Large intestine (tissue), 12 donors: ENCODE measurements at places on chromosomes 3 and 15.
A peak's percentile ranks its signal among the peaks of the same experiment; 100 is the strongest.

GRCh38 chr3:25834346-25834745 lies 44.5 kb downstream of the OXSM start:
- H3K36me3 ChIP-seq = no peaks in the 10 kb centered on the region
- no peak for DNase-seq
- no peak overlapping the region for H3K27ac ChIP-seq
- no peaks in the 10 kb centered on the region for H3K4me1 ChIP-seq
- no peaks in the 10 kb centered on the region for H3K27me3 ChIP-seq

- no peak overlapping the region for H3K27ac ChIP-seq
- no peaks in the 10 kb centered on the region for H3K4me1 ChIP-seq
- no peak overlapping the region for H3K4me3 ChIP-seq
- peaks cover 9% of the 10 kb centered on the region for H3K27me3 ChIP-seq
- H3K36me3 ChIP-seq = no peaks in the 10 kb centered on the region
Measured at GRCh38 chr15:100516643-100517512, 11.9 kb downstream of the CERS3 start.

DNA sequence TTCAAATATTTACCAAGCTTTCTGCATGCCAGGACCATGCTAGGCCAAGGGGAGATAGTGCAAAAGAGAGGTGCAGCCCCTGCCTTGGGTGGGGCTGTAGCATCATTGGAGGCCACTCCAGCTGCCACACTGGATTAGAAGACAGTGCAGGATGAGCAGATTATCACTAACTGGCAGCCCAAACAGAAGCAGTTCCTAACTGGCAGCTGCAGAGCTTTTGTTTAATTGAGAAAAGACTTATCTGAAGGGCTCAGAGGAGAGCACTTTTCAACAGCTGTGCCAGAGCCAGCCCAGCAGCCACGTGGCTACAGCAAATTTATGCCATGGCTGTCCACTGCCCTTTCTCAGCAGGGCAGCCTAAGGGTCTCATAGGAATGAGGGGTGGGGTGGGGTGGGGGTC lies 13.5 kb upstream of the ACSBG1 start:
- H3K27me3 ChIP-seq = no peaks in the 10 kb centered on the region
- H3K4me3 ChIP-seq = no peak overlapping the region
- DNase-seq = no peak
- H3K27ac ChIP-seq = no peak overlapping the region

- H3K27me3 ChIP-seq = no peaks in the 10 kb centered on the region
- H3K27ac ChIP-seq = no peak overlapping the region
- peaks cover 6% of the 10 kb centered on the region for H3K4me1 ChIP-seq
- DNase-seq = no peak
- no peaks in the 10 kb centered on the region for H3K36me3 ChIP-seq
Measured at GRCh38 chr3:126927401-126927750, 55.5 kb upstream of the PLXNA1 start.

DNA sequence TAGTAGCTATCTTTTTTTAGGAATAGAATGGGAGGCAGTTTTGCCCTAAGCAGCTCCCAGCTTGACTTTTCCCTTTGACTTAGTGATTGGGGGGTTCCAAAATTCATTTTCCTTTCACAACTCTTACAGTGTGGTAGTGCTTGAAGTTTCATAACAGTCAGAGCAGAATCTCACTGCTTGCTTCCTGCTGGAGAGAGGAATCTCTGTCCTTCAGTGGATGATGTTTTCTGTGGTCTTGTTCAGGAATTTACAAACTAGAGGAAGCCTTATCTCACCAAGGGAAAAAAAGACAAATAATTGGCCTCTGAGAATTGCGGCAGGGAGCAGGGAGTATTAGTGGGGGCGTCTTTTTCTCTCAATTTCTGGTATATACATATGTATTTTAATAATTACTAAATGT lies 326.6 kb upstream of the C2CD4B start:
- no peaks in the 10 kb centered on the region for H3K27me3 ChIP-seq
- no peak for DNase-seq

DNA sequence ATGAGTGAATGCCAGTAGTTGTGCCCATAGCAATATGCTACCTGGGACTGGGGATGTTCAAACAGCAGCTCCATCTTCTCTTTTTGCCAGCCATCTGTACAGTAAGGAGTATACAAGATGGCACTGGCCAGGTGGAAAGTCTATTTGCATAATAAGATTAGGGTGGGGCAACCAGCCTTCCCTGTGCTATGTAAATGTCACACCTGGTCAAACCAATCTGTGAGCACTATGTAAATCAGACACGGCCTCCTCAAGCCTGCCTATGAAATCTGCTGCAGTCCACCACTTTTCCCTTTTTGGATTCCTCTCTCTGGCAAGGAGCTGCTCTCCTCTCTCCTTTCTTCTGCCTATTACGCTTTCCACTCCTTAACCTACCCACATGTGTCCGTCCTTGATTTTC lies 53.0 kb downstream of the C3orf80 start:
- H3K27ac ChIP-seq = no peak overlapping the region
- H3K27me3 ChIP-seq = no peaks in the 10 kb centered on the region
- no peak overlapping the region for H3K4me3 ChIP-seq
- H3K4me1 ChIP-seq = no peaks in the 10 kb centered on the region
- peaks cover 2% of the 10 kb centered on the region for H3K36me3 ChIP-seq
- no peak for DNase-seq

GRCh38 chr3:133296981-133297380 lies 102.9 kb upstream of the BFSP2 start:
- no peak for DNase-seq
- H3K27ac ChIP-seq = no peak overlapping the region
- H3K36me3 ChIP-seq = no peaks in the 10 kb centered on the region
- H3K27me3 ChIP-seq = no peaks in the 10 kb centered on the region
- H3K4me1 ChIP-seq = no peaks in the 10 kb centered on the region
- no peak overlapping the region for H3K4me3 ChIP-seq

GRCh38 chr15:68699881-68700454 lies 120.7 kb downstream of the ANP32A start:
- peaks cover 9% of the 10 kb centered on the region for H3K4me1 ChIP-seq
- DNase-seq = no peak
- peak overlapping the region; percentile 0 for H3K27ac ChIP-seq
- no peak overlapping the region for H3K4me3 ChIP-seq
- H3K27me3 ChIP-seq = peaks cover 14% of the 10 kb centered on the region
- H3K36me3 ChIP-seq = no peaks in the 10 kb centered on the region

GRCh38 chr3:11323813-11324212 lies 51.6 kb downstream of the ATG7 start:
- H3K36me3 ChIP-seq = peaks cover 26% of the 10 kb centered on the region
- H3K27me3 ChIP-seq = no peaks in the 10 kb centered on the region
- DNase-seq = no peak
- H3K4me1 ChIP-seq = no peaks in the 10 kb centered on the region
- no peak overlapping the region for H3K4me3 ChIP-seq

- H3K27me3 ChIP-seq = no peaks in the 10 kb centered on the region
- H3K27ac ChIP-seq = no peak overlapping the region
- no peaks in the 10 kb centered on the region for H3K36me3 ChIP-seq
- no peak overlapping the region for H3K4me3 ChIP-seq
- no peaks in the 10 kb centered on the region for H3K4me1 ChIP-seq
- DNase-seq = no peak
Measured at GRCh38 chr3:116566478-116566960, 121.2 kb upstream of the LSAMP start.

- no peaks in the 10 kb centered on the region for H3K27me3 ChIP-seq
- no peak overlapping the region for H3K4me3 ChIP-seq
- DNase-seq = no peak
- no peaks in the 10 kb centered on the region for H3K36me3 ChIP-seq
Measured at GRCh38 chr3:30508339-30508738, 98.1 kb upstream of the TGFBR2 start.

GRCh38 chr3:66428733-66429132 lies 72.1 kb downstream of the LRIG1 start:
- H3K4me3 ChIP-seq = no peak overlapping the region
- H3K4me1 ChIP-seq = no peaks in the 10 kb centered on the region
- peak; percentile 43 for DNase-seq
- no peaks in the 10 kb centered on the region for H3K27me3 ChIP-seq
- no peak overlapping the region for H3K27ac ChIP-seq
- peaks cover 18% of the 10 kb centered on the region for H3K36me3 ChIP-seq

GRCh38 chr3:13282986-13283876 lies 136.9 kb downstream of the NUP210 start:
- no peak overlapping the region for H3K27ac ChIP-seq
- H3K36me3 ChIP-seq = no peaks in the 10 kb centered on the region
- H3K4me1 ChIP-seq = no peaks in the 10 kb centered on the region

GRCh38 chr3:25817107-25817506 lies 27.2 kb downstream of the OXSM start:
- peaks cover 2% of the 10 kb centered on the region for H3K4me1 ChIP-seq
- H3K27ac ChIP-seq = no peak overlapping the region
- no peak overlapping the region for H3K4me3 ChIP-seq
- DNase-seq = no peak

- no peaks in the 10 kb centered on the region for H3K4me1 ChIP-seq
- H3K36me3 ChIP-seq = no peaks in the 10 kb centered on the region
- DNase-seq = no peak
- H3K4me3 ChIP-seq = no peak overlapping the region
Measured at GRCh38 chr15:79373728-79374127, 58.4 kb upstream of the MINAR1 start.

DNA sequence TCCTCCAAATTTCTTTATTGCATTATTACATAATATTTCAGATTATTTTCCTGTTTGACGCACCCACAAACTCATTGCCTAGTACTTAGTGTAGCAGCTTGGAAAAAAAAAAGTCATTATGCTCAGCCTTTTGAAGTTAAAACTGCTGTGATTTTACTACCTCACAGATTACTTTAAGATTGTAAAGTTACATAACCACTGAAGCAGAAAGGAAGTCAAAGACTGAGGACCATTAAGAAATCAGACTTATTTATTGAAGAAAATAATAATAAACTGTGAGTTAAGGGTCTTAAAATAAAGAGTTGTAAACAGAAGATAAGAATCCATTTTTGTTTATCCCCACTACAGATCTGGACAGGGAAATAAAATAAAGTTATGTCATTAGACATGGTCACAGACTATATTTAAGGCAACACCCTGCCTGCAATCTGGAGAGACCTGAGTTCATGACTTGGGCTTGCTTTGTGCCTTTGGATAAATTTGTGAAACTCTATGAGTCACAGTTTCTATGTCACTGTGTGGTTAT lies 212.1 kb upstream of the ROBO2 start:
- H3K4me3 ChIP-seq = no peak overlapping the region
- no peaks in the 10 kb centered on the region for H3K27me3 ChIP-seq
- peaks cover 12% of the 10 kb centered on the region for H3K4me1 ChIP-seq
- H3K36me3 ChIP-seq = no peaks in the 10 kb centered on the region
- peak; percentile 46 for DNase-seq
- no peak overlapping the region for H3K27ac ChIP-seq

GRCh38 chr3:151875759-151876158 lies 2.3 kb downstream of the SUCNR1 start:
- peaks cover 4% of the 10 kb centered on the region for H3K4me1 ChIP-seq
- no peaks in the 10 kb centered on the region for H3K36me3 ChIP-seq
- DNase-seq = peak; percentile 94
- no peak overlapping the region for H3K4me3 ChIP-seq
- no peaks in the 10 kb centered on the region for H3K27me3 ChIP-seq

GRCh38 chr15:39961051-39961450 lies 27.1 kb downstream of the EIF2AK4 start:
- DNase-seq = no peak
- H3K36me3 ChIP-seq = peaks cover 62% of the 10 kb centered on the region
- H3K27ac ChIP-seq = no peak overlapping the region
- H3K27me3 ChIP-seq = no peaks in the 10 kb centered on the region
- no peak overlapping the region for H3K4me3 ChIP-seq
- no peaks in the 10 kb centered on the region for H3K4me1 ChIP-seq

- peak overlapping the region; percentile 93 for H3K27ac ChIP-seq
- H3K4me1 ChIP-seq = peaks cover 29% of the 10 kb centered on the region
- peak; percentile 78 for DNase-seq
- H3K36me3 ChIP-seq = no peaks in the 10 kb centered on the region
- no peaks in the 10 kb centered on the region for H3K27me3 ChIP-seq
Measured at GRCh38 chr3:43691120-43691995, 620 bp downstream of the ABHD5 start.

DNA sequence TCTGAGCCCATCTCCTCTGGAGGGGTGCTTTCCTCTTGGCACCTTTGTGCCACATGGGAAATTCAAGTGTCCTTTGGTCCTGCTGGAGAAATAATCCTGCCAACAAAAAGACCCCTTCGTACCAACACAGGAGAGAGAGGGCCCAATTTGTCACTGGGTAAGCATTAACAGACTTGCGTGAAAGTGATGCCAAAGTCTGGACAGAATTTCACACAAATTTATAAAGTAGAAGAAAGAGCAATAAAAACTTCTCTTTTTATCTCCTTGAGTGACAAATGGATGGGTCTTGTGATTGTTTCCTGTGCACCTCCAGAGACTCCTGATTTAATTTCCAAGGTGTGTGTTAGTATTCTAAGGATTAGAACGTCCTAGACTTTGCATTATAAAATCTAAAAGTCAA lies 14.9 kb downstream of the DPH3 start:
- H3K4me3 ChIP-seq = no peak overlapping the region
- no peak overlapping the region for H3K27ac ChIP-seq
- no peaks in the 10 kb centered on the region for H3K27me3 ChIP-seq
- H3K4me1 ChIP-seq = peaks cover 27% of the 10 kb centered on the region
- no peaks in the 10 kb centered on the region for H3K36me3 ChIP-seq
- DNase-seq = peak; percentile 55

DNA sequence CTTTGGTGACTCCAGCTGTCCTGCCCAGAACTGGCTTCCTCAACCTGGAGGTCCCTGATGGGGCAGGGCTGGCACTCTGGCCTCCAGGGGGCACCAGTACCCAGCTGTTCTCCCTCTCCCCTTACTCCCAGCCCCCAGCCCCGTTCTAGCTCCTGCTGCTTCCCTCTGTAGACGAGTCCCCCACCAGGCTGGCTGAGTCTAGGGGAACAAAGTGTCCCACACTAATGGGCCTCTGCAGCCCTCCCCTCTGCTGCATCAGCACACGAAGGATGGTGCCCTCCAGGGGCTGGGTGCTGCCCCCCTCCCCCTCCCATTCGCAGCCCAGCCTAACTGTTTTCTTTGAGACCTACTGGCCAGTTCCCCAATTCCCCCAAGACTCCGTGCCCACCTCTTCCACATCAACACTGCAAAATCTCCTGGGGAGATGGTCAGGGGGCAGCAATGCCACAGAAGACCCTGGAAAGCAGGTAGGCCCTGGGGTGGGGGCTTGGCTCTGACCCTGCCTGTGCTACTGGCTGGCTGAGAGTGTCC lies 4.2 kb downstream of the RHCG start:
- no peaks in the 10 kb centered on the region for H3K4me1 ChIP-seq
- no peak for DNase-seq
- no peaks in the 10 kb centered on the region for H3K36me3 ChIP-seq

GRCh38 chr3:46574243-46574646 lies 8.1 kb upstream of the LRRC2 start:
- peaks cover 23% of the 10 kb centered on the region for H3K27me3 ChIP-seq
- no peak overlapping the region for H3K27ac ChIP-seq
- no peak overlapping the region for H3K4me3 ChIP-seq
